ENCODE measurements at places on chromosomes 3 and 15.
A peak's percentile ranks its signal among the peaks of the same experiment; 100 is the strongest.

- no peak for DNase-seq
These were observed 37.2 kb downstream of the SSUH2 start for GRCh38 chr3:8607234-8608040.

GRCh38 chr3:129213238-129213637 lies 29.5 kb upstream of the CNBP start:
- no peak for DNase-seq

GRCh38 chr3:182385356-182385755 lies 407.9 kb upstream of the ATP11B start:
- DNase-seq, result no peak

DNA sequence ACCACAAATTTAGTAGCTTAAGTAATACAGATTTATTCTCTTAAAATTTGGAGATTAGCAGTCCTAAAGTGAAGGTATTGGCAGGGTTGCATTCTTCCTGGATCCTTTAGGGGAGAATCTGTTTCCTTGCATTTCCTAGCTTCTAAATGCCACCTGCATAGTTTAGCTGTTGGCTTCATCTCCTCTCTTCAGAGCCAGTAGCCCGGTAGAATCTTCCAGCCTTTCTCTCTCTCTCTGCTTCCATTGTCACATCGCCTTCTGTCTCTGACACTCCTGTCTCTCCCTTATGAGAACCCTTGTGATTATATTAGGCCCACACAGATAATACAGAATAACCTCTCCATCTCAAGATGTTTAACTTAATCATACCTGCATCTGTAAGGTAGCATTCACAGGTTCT lies 21.4 kb downstream of the FAM98B start:
- DNase-seq, result no peak

- no peak for DNase-seq
These were observed 270.6 kb upstream of the HES1 start for GRCh38 chr3:193865339-193865738.

DNA sequence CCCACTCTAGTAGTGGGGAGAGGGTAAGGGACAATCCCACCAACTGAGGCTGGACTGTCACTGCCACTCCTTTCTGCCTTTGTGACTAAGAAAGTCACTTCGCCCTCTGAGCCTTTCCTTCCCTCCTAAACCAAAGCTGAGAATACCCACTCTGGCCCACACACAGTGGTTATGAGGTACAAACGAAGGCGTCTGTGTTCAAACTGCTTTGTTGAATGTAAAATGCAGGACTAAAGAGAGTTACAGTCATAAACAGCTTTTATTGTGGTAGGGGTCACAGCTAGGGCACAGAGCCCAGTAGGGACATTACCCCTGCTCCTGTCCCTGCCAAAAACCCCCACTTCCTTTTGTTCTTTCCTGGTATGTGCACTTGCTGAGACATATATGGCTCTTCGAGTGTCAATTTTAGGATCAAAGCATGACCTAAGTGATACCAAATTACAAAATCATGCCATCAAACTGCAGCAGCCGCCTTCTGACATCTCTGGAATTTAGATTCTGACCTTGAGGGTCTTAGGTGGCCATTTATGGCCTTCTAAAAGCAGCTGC lies 45.1 kb downstream of the CTDSPL start:
- no peak for DNase-seq

GRCh38 chr3:158105710-158106253 lies 438 bp downstream of the SHOX2 start:
- DNase-seq, result peak; percentile 57

DNA sequence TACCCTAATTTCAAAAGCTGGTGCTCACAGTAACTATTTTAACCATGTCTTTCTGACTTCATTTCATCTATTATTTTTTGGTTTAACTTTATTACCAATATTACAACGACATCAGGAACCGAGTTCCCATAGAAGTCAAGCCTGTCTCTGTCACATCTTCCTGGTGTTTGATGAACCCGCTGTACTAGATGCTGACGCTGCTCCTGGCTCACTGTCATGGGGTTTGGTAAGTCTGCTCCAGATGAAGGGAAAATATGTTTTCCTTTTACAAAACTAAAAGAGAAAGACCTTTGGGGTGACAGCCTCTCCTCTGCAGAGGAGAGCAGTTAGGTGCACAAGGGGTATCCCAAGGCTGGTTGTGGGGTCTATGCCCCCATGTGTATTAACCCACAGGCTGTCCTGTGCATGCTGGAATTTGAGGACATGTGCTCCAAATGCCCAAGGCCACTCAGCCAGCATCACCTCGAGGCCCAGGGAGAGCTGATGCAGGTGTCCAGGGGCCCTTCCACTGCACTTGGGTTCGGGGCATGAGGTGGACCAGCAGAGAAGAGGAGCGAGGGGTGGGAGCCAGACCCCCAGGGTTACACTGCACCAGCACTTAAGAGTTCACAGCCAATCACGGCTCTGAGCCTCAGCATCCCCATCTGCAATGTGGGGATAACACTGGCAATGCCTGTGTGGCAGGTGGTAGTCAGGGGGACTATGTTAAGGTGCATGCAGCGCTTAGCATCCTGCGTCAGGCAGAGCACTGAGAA lies 62.2 kb downstream of the ATP10A start:
- DNase-seq, result no peak

DNA sequence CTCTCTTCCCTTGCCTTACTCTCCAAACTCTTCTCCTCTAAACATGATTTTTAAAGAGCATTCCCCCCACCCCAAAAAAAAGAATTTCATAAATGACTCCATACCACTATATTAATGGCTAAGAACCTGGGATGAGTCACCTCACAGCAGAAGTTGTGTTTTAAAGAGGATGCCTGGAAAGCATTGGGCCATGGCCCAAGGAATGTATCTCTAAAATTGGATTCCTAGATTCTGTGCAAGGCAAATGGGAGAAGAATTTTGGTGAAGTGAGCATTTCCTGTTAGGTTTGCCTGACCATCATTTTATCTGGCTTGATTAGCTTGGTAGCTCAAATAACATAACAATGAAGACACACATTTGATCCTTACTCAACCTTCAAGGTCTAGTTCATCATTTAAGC lies 251.4 kb downstream of the NR1D2 start:
- no peak for DNase-seq

DNA sequence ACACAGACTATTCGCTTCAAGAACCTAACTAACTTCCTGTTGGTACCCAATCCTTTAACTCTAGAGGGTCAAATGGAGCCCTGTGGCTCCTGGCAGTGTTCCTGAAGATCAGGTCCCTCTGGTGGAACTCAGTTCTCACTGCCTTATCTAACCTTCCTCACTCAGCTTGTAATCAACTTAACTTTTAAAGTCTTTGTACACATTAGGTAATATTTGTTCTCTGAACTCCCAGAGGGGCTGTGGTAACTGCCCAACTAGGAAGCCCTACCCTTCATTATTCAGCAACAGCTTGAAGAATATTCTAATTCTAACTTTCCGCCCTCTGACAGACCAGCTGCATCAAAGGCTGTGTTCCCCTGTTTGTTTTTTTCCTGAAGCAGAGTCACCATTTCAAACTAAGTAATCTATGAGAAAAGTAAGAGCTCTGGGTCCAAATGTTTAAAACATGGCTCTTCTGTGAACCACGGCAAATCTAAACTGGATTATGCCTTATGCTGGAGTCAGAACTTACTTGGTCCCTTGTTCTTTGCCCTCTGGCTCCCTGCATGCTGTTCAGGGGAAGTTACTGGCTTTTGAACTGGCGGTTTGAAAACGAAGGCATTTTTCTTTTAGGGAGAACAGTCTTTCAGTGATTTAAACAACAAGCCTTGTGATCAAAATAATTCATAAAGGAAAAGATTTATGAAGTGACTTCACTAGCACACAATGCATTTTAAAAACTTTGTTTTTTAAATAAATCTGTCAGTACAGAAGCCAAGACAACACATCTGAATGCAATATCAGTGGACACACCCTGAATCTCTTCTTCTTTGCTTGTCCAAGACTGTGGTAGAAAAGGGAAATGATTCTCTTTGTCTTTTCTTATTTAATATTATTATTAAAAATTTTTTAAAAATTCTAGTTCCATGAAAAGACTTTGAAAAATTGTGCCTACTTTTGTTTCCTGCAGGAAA lies 365.6 kb downstream of the TIGIT start:
- DNase-seq, result no peak

GRCh38 chr15:36678308-36678707 lies 98.9 kb downstream of the CDIN1 start:
- DNase-seq, result no peak

- no peak for DNase-seq
These were observed 269.8 kb downstream of the THSD4 start for GRCh38 chr15:71385026-71385425.

DNA sequence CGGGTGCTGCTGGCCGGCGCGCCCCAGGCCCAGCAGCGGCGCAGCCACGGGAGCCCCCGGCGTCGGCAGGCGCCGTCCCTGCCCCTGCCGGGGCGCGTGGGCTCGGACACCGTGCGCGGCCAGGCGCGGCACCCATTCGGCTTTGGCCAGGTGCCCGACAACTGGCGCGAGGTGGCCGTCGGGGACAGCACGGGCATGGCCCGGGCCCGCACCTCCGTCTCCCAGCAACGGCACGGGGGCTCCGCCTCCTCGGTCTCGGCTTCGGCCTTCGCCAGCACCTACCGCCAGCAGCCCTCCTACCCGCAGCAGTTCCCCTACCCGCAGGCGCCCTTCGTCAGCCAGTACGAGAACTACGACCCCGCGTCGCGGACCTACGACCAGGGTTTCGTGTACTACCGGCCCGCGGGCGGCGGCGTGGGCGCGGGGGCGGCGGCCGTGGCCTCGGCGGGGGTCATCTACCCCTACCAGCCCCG lies 777 bp downstream of the LOXL1 start:
- peak; percentile 60 for DNase-seq

GRCh38 chr3:194950906-194951628 lies 265.4 kb downstream of the FAM43A start:
- no peak for DNase-seq

DNA sequence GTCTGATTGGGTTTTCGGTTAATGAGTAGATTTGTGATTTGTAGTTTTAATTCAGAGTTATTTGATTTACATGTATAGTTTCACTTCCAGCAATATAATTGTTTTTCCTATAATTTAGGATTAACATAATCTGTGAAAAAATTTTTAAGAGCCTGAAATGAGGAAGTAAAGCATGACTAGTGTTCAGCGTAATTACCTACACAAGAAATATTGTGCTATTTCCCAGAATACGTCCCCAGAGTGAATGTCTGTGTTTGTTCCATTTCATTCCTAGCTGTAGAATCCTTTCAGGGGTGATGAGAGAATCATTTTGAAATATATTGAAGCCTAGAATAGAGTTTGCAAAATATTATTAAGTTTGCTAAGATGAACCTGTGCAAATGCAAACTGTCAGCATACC lies 247.1 kb downstream of the BBX start:
- no peak for DNase-seq

DNA sequence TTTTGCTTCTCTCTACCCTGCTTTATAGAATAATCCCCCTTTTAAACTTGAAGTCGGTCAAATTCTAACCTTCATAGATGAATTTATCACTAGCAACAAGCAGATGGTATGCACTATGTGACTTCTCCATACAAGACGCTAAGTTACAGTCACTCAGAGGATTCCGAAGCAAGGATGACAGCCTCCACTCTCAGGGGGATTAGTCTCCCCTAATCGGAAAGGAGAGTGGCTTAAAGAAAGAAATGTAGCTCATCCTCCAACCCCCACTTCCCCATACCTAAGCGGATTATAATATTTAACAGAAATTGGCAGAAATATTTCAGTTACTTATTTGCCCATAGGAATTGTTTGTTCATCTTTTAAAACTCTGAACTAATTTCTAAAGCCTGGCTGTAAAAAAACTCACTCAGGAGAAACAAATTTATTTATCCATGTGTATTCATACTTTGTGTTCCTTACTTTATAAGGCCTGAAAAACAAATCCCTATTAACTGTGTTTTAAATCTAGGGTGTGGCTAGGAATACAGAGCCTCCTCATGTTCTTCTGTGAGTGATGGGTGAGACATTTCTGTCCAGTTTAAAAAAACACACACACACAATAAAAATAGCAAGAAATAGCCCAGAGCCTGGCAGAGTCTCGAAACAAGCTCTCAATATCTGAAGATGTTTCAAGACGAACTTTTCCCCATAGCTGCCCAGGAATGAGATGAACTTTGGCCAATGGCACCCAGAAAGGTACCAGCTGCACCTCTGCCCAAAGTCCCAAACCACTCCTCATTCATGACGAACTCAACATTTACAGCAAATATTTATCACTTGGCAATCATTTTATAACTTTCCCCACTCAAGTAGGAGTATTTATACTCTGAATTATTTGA lies 18.7 kb downstream of the SIAH2 start:
- no peak for DNase-seq

- no peak for DNase-seq
These were observed 192.2 kb downstream of the FOXP1 start for GRCh38 chr3:71391361-71391760.

DNA sequence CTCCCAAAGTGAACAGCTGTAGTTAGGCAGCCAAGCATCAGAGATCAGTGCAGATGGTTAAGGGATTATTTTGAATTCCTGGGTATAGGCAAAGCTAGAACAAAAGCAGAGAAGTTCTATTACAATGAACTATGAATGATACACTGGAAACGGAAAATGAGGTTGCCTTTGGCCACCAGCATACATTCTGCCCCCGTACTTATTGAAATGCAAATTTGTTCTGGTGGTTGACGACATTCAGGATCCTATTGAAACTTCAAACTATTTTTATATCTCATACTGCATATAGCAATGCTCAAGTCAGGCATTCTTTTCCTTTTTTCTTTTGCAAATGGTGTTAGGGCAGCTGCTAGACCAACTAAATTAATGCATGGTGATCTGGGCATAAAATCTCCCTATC lies 61.7 kb downstream of the SLC12A1 start:
- DNase-seq, result no peak

GRCh38 chr15:29826908-29827820 lies 4.9 kb upstream of the TJP1 start:
- no peak for DNase-seq

All from CD4-positive, alpha-beta T cell (primary cell).